Mesenteric fat pad (tissue), 1 donor: ENCODE measurements at places on chromosomes 3 and 15. TPM values are rescaled to one million over a fixed set of nuclear protein-coding genes. Genes with fewer than 3 reads are reported as not detected.

GRCh38 chr15:77529394-77530159 is 103.1 kb downstream of the LINGO1 start:
- no peak for DNase-seq

DNA sequence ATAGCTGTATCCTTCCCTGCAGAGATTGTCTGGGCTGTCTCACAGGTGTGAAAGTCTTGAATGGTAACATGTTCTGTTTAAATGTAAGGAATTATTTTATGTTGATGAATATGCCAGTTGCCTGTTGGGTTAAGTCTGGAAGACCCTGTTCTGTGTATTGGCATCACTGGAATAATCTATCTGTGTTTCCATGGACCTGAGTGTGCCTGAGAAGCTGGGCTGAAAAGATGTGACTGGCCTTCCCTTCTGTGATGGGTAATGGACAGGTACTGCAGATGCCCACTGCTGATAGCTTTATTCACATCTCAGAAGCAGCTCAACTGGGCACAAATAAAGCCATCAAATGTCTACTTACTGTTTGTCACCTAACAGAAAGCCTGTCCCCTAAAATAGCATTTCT is 196.3 kb downstream of the FNDC3B start:
- no peak for DNase-seq

DNA sequence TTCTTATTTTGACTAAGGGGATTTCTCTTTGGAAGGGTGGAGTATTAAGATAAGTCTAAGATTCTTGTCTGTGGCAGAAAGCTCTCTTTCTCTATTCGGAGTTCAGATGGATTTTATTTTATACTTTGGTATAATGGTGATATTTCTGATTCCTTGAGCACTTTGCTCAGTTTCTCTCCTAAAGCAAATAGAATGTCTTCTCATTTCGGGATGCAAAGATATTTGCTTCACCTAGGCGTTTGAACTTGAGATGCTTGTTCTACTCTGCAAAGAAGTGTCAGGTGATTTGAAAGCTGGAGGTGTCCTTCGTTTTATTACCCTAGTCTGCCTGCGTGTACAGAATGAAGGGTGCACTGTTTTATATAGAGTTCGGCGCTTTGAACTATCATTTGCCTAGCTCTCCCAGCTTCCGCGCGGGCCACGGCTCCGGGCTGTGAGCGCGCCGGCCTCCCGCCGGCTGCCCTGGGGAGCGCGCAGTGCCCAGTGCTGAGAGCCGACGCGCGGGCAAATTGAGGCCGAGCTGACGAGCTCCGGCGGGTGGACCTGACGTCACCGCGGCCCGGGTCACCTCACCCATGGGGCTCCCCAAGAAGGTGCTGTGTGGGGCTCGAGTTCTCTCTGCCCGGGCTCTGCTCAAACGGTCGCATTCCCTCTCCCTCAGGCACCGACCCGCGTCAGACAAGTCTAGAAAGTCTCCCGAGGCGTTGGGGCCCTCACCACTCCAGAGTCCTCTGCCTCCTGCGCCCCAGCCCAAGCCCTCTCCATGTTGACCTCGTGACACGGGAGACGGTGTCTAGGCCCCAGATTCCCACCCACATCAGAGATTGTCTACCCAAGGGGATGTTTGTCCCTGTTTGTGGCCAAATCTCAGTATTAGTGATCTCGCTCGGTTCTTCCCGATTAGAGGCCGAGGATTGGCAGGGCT is 7.5 kb downstream of the SOX2 start:
- no peak for DNase-seq

Gene CACNA2D2
- 0.45 TPM for total RNA-seq

Gene KNG1
- not detected for total RNA-seq

Gene STAC
- 1.1 TPM for total RNA-seq

Gene SLC25A36
- total RNA-seq: 40.9 TPM
